Right renal cortex interstitium (tissue), 3 donors: ENCODE measurements at places on chromosomes 7 and 10. TPM values are rescaled to one million over a fixed set of nuclear protein-coding genes. Genes with fewer than 3 reads are reported as not detected.

Gene AASS
- 33.2 TPM for polyA plus RNA-seq

Gene MKI67
- 49.6 TPM for polyA plus RNA-seq

Gene VPS37D
- 11.4 TPM for polyA plus RNA-seq

Gene LRRC61
- polyA plus RNA-seq, result 19.8 TPM

Gene SLIT1
- 6.7 TPM for polyA plus RNA-seq

Gene MMD2
- not detected for polyA plus RNA-seq

Gene GIMAP7
- polyA plus RNA-seq, result 20.1 TPM

Gene NACAD
- polyA plus RNA-seq, result 7.9 TPM

Gene TRUB1
- 35.1 TPM for polyA plus RNA-seq

Gene FAM204A
- 79.5 TPM for polyA plus RNA-seq

Gene EBF3
- 0.79 TPM for polyA plus RNA-seq

Gene UNC5B
- 48.3 TPM for polyA plus RNA-seq

Gene CALCR
- polyA plus RNA-seq, result 1.1 TPM

Gene RNF32
- 2.9 TPM for polyA plus RNA-seq

DNA sequence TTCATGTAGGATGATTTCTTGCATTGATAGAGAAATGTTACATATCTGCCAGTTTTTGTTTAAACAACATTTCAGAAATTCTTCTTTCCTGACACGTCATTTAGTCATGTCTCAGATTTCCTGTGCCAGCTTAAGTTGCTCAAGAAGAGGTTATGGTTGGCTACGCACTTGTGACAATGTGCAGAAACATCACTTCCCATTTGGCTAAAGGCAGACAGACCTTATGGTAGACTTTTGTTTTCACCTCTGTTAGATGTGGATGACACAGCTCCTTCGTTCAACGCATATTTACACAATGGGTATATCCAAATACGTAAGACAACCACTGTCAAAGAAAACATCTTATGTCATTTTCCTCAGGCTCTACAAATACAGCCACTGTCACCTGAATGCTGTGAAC, 125.8 kb downstream of the DOCK4 start:
- DNase-seq, result no peak

GRCh38 chr7:118233799-118234198, 9.3 kb downstream of the ANKRD7 start:
- no peak for DNase-seq

- DNase-seq, result peak; percentile 58
Observed at GRCh38 chr10:130179640-130180039, 43.4 kb downstream of the GLRX3 start.

- DNase-seq, result no peak
Observed at GRCh38 chr10:130339091-130339490, 202.9 kb downstream of the GLRX3 start.

DNA sequence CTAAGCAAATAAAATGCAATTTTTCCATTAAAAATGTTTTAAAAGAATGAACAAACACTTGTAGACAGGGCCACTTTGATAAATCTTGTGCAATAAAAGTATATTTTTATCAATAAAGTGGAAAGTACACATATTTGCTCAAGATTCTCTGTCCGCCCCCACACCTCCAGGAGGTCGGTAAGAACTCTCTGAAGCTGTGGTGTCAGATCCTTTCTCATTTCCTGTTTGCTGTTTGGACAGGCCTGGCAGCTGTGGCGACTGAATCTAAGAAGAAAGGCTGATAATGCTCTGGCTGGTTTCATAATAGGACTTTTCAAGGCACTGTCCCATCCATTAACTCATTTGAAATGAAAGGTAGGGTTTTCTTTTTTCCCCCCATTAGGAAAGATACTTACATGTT, 15.3 kb upstream of the ASB4 start:
- no peak for DNase-seq

GRCh38 chr7:54705436-54705835, 53.6 kb downstream of the SEC61G start:
- DNase-seq, result no peak

GRCh38 chr10:99370993-99371392, 41.8 kb downstream of the CNNM1 start:
- no peak for DNase-seq

DNA sequence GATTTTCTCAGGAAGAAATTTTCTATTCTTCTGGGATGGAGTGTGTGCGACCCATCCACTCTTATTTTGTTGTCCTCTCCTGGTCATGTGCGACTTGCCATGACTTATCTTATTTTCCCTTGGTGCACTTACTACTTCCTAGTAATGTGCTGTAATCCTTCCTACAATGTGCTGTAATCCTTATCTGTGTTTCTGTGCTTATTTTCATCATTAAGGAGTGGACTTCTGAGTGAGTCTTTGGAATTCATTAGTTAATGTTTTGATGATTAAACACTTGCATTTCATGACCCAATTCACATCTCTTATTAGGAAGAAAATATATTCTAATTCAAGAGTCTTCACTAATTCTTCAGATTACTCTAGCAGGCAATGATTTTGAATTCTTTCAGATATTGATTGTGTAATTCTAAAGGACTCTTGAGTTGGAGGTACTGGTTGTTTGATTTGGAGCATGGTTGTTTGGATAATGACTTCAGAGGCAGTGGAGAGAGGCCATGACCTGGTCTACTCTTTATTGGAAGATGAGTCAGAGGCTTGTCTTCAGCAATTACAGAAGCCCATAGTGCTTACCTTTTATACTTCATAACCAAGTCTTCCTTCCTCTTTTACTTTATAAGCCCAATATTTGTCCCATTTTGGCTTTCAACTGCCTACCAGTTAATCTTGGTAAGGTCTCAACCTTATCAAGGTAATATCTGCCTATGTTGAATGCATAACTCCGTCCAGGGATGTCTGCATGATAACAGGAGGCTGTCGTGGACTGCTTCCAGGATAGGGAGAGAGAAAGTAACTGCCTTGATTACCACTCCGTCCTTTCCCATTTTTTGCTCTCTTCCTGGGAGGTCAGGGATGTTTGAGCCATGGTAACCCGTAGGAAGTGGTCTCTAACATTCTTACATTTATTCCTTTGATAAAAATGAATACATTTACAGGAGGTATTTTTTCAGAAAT, 278.3 kb upstream of the SP8 start:
- DNase-seq, result no peak

- DNase-seq, result no peak
Observed at GRCh38 chr10:11715815-11716494, 26.2 kb upstream of the ECHDC3 start.

GRCh38 chr10:23364378-23364777, 19.8 kb upstream of the C10orf67 start:
- no peak for DNase-seq

GRCh38 chr10:71462062-71462935, 65.6 kb downstream of the CDH23 start:
- no peak for DNase-seq

DNA sequence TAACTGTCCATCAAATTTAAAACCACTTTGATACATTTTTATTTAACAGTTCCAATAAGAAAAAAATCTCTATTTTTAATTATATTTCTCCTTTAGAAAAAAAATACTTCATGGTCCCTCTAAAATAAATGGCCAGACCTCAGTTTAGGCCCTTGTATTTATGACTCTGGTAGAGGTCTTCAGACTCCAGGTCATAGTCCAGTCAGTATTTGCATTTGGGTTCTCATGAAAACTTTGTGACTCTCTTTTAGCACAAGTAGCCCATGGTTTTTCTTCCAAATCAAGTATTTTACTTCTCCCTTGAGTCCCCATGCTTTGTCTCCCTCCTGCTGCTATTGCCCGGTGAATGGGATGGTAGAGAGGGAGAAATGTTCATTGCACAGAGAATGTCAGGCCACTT, 5.5 kb upstream of the SEMA4G start:
- DNase-seq, result no peak

DNA sequence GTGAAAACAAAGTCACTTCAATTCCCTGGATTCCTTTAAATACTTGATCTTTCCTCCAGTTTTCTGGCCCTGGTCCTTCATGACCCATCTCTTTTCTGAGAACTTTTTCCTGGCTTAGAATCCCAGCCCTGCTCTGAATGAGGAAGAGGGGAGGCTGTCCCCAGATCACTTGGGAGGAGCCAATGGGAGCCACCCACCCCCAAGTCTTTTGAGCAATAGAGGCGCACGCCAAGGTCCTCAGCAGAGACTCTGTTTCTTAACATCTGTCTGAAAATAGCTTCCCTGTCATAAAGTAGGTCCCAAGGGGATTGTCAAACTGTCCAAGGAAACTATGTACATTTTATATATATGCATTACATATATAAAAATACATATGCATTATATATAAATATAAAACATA, 126.8 kb downstream of the ADRA2A start:
- no peak for DNase-seq

DNA sequence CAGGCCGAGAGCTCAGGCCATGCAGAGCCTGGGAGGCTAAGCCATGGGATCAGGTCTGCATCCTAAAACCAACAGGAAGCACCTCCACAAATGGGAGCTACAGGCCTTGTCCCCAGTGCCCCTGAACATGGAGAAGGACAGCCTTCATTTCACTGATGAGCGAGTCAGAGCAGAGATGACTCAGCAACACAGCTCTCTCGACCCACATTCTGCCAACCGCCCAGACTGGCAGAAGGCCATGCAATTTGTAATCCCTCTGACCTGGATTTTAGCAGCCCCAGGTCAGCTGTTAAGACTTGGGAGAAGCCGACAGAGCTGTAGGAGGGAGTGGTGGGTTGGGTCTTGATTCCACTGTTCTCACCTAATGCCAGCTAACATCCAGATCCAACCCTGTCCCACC, 25.5 kb downstream of the VOPP1 start:
- DNase-seq, result no peak

DNA sequence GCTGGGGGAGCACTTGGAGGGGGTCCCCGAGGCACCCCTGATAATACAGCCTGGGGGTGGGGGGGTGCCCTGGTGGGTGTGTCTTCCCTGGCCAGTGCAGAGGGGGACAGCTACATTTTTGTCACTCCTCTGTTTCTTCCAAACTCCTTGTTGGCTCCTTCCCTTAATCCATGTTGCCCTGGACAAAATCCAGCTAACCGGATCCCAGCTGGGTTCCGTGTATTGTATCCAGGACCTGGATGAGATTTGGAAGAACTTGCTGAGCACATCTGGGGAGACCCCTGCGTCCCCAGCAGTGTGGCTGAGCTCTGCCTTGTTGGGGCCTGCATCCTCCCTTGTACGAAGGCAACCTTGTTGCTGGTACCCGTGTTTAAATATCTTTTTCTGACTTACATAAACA, 86.8 kb upstream of the BTBD16 start:
- DNase-seq, result no peak

DNA sequence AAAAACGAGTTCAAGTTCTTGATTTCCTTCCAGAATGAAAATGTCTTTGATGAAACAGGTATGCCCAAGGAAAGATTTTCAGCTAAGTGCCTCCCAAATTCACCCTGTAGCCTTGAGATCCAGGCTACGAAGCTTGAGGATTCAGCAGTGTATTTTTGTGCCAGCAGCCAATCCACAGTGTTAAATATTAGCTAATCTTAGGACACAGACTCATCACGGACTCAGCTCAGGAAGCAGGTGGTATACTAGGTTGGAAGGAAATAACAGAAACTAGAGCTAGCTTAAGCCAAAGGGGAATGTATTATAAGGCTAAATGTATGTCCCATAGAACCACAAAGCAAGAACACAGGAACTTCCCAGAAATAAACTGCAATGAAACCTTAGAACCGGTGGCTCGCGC, 151.0 kb upstream of the PRSS1 start:
- no peak for DNase-seq

DNA sequence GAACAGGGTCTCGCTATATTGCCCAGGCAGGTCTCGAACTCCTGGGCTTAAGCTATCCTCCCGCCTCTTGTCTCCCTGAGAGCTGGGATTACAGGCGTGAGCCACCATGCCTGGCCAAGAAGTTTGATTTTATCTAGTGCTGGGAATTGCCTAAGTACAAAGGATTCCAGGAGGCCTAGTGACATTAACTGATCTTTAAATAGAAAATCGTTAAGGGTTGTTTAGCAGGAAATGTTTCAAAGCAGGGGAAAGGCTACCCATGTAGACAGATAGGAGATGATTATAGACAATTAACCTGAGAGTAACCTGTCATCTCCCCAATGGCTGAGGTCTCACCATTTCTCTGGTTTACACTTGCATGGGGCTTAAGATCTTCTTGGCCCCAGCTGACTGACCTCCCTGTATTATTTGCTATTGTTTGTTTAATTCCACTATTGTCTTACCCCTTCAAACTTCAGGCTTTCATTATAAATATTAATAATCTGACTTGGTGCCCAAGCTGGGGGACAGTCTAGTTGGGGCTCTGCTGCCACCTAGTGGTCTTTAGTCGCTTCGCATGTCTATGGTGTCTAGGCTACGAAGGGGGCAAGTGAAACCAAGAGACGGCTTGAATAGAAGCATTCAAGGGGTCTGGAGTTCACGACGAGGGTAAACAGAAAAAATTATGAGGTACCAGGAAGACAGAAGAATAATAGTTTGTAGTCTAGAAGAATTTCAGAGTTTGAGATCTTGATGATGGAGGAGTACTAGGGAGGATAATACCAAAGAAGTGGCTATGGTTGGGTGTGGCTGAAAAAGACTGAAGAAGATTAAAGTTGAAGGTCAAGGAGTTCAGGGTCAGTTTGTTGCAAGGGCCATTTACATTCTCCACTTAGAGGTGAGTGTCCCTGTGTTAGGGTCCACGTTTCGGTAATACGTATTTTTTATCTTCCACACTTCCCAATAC, 40.4 kb upstream of the BPGM start:
- peak; percentile 25 for DNase-seq

GRCh38 chr7:92682903-92683539, 92.8 kb upstream of the FAM133B start:
- no peak for DNase-seq

- no peak for DNase-seq
Observed at GRCh38 chr10:2836921-2837662, 230.3 kb upstream of the PFKP start.

GRCh38 chr10:6716516-6716915, 136.4 kb upstream of the PRKCQ start:
- no peak for DNase-seq

GRCh38 chr7:44149571-44150465, 8.7 kb upstream of the MYL7 start:
- no peak for DNase-seq

- DNase-seq, result no peak
Observed at GRCh38 chr10:88090568-88091214, 227.3 kb downstream of the PTEN start.

DNA sequence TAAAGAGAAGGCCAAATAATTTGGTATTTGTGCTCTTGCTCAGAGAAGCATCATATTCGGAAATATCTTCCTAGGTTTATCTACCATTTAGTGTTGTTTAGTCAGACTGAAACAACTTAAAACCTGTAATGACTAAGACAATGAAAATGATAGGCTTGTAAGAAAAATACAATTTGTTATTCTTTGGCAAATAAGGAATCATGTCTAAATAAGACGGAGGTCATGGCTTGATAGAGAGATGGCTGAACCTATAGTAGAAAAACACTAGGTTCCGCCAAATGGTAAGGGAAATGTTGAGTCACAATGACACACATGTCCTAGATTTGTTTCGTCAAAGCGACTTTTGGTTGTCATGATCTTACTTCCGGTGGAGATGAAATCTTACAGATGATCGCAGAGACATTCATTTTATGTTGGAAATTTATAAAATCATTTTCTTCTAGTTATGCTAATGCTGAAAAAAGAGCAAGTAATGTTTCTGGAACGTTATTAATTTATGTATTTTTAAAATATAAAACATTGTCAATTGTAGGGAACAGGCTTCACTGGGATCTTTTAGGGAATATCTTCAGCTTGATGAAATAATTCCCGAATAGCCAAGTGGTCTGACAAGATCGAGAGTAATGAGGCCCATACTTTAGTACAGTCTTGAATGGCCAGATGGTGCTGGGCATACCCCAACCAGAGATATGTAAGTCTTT, 1.0 kb downstream of the SRGN start:
- no peak for DNase-seq

- DNase-seq, result no peak
Observed at GRCh38 chr7:112721366-112721765, 68.8 kb downstream of the TMEM168 start.

GRCh38 chr7:158228986-158229385, 358.6 kb downstream of the PTPRN2 start:
- DNase-seq, result no peak
